Activated CD4-positive, alpha-beta T cell treated with anti-CD3 and anti-CD28 coated beads, Interleukin-2, amount 50 U/mL, for 16 hours (primary cell): ENCODE measurements at places on chromosomes 7 and 10.

GRCh38 chr10:44995914-44996669, 4.6 kb upstream of the ZNF22 start:
- DNase-seq = no peak

- no peak for DNase-seq
Observed at GRCh38 chr10:118062798-118063238, 16.1 kb upstream of the RAB11FIP2 start.

DNA sequence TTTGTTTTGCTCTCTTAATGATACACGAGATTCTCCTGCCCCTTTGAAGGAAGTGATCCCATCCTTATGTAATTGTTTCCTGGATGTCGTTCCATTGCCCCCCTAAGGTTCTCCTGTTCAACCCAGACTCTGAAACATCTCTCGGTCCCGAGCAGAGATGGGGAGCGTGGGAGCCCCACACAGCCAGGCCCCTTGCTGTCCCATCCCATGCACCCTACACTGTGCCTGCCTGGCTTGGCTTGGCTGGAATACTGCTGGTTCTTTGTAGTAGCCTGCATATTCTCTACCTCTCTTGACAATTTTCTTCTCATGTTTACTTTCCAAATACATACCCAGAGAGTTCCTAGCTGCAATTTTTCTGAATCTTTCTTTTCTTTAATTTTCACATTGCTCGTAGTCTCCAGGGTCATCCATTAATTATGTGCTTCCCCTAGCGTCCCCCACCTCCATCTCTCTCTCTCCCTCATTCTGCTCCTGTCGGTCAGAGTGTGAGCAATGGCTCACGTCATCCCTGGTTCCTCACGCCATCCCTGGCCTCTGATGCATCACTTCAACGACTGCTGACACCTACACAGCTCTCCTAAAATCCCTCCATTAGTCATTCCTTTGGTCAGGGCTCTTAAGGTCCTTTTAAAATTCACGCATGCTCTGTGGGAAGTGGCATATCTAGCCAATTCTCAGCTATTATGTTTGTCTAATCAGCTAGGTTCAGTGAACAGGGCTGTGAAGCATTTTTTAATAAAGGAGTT, 32.5 kb upstream of the GPR158 start:
- no peak for DNase-seq

DNA sequence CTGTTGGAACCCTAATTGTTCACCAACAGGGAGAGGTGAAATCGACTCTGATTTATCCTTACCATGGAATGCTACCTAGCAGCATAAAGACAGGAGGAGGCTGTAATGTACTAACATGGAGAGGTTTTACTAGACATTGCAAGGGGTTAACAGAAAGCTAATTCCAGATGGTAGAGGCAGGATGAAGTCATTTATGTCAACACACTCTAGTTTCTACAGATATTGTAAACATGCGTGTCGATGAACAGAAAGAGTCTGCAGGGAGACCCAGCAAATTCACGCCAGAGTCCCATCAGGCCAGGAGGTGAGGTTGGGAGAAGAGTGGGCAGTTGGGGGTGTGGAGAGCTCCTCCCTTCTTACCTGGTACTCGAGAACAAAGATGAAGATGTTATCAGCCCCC, 7.0 kb downstream of the NPC1L1 start:
- DNase-seq = no peak

- no peak for DNase-seq
Observed at GRCh38 chr7:109639561-109639960, 1069.9 kb downstream of the DNAJB9 start.

DNA sequence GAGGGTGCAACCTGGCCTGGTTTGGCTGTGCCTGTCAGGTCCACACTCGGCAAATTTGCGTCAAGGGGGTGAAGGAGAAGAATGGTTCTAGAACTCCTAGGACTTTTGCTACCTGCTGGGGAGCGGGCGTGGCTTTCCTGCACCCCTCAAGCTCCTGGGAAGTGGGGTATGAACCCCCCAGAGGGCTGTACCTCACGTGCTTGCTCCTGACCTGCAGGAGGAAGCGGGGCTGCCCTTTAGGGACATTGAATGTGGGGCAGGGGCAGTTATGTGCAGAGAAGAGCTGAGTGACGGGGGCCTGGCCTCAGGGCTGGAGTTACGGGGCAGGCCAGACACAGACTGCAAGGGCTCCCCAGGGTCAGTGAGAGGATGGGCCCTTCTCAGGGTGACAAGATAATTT, 61.4 kb upstream of the GNA12 start:
- no peak for DNase-seq

DNA sequence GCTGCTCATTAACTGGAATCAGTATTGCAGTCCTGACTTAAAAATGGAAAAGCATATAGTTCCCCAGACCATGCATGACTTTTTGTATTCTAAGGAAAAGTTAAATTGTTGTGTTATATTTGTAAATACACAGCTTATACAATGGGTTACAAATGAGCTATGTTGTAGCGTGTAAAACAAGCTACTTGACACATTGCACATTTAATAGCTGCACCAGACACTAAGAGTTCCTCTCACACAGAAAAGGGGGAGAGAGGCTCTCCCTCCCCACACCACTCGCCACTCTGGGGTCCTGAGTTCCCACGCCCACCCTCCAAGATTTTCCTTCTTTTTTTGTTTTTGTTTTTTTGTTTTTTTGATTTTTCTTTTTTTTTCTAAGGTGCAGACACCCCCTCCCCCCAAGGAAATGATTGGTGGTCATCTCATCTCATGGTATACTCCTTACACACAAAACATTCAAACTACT, 6.3 kb downstream of the KLF6 start:
- DNase-seq = no peak

DNA sequence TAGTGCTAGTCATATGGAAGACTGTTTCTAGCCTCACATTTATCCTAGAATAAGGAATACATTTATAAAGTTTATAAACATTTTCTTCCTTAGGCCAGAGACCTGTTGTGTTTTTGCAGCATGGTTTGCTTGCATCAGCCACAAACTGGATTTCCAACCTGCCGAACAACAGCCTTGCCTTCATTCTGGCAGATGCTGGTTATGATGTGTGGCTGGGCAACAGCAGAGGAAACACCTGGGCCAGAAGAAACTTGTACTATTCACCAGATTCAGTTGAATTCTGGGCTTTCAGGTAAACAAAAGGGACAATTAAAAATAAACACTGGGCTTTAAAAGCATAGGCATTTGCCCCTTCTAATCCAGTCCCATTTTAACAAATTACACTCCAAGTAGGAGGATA, 4.2 kb downstream of the LIPF start:
- DNase-seq = no peak

- DNase-seq = no peak
Observed at GRCh38 chr7:158782761-158783401, 46.4 kb downstream of the ESYT2 start.

DNA sequence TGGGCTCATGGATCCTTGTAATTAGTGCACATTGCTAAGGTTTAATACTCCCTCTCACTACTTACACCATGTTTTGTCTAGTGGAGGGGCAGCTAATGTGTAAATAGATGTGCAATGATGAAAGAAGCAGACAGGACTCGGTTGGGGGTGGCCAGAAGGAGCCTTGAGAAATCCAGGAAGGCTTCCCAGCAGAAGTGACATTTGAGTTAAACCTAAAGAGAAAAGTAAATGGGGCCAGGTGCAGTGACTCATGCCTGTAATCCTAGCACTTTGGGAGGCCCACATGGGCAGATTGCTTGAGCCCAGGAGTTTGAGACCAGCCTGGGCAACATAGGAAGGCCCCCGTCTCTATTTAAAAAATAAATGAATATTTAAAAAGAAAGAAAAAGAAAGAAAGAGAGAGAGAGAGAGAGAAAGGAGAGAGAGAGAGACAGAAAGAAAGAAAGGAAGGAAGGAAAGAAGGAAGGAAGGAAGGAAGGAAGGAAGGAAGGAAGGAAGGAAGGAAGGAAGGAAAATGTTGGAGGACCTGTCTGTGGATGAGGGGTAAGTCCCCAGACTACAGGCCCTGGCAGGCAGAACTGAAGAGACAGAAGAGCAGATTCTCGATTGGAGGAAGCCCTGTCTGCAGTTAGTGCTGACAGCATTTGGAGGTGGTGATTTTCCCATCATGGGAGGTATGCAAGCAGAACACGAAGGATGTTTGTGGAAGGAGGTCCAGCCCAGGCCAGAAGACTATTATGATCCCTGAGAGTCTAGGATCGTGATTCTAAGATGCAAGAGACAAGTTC, 3.6 kb downstream of the ELN start:
- no peak for DNase-seq
